RWPE2 (cell line): ENCODE measurements at places on chromosomes 1 and 21.

- DNase-seq = no peak
Measured at GRCh38 chr1:40687059-40687458, 4.4 kb upstream of the NFYC start.

- no peak for DNase-seq
Measured at GRCh38 chr1:205492774-205493173, 11.7 kb upstream of the CDK18 start.

GRCh38 chr1:85502625-85503083 is 37.7 kb upstream of the DDAH1 start:
- no peak for DNase-seq

DNA sequence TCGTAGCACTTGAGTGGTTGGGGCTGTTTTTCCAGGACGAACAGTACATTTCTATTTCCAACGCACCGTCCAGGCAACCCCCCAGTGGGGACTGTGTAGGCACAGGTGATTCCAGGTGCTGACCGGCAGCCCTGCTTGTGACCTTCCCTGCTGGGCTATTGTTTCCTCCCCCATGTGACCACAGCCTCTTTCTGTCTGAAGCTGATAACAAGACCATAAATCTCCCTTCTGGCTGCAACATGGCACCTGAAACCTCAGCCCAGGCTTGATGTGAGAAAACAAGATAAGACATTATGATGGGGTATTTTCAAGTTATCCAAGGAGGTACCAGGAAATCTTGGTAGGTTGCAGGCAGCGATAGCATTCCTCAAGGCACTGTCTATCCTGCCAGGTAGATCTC is 48.2 kb downstream of the HLX start:
- DNase-seq = no peak

DNA sequence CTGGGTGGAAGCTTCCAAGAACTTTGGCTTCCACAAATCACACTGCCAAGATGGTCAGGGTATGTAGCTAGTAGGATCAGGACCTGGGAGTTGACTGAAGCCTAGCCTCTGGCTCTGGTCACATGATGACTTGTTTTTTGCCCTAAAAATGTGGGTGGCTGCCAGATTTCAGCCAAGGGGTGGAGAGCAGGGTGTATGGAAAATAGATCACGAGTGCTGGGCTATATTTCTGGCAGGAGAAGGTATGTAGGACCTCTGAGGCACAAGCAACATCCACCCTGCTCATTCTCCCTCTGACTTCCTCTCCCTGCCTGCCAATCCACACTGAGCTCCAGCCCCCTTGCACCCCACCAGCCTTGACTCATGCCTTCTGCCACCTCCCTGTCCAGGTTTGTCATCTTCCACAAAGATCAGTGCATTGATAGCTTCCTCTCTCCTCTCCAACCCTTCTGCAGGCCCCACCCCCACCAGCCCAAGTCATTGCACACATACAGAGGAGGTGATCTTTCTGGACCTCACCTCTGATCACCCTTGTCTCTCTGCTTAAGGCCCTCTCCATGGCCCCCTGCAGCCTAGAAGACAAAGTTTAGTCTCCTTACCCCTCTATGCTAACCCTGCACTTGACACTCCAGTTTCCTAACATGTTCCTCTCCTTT is 8.3 kb upstream of the CYP4B1 start:
- no peak for DNase-seq

GRCh38 chr1:155966135-155966534 is 12.2 kb downstream of the ARHGEF2 start:
- DNase-seq = no peak

DNA sequence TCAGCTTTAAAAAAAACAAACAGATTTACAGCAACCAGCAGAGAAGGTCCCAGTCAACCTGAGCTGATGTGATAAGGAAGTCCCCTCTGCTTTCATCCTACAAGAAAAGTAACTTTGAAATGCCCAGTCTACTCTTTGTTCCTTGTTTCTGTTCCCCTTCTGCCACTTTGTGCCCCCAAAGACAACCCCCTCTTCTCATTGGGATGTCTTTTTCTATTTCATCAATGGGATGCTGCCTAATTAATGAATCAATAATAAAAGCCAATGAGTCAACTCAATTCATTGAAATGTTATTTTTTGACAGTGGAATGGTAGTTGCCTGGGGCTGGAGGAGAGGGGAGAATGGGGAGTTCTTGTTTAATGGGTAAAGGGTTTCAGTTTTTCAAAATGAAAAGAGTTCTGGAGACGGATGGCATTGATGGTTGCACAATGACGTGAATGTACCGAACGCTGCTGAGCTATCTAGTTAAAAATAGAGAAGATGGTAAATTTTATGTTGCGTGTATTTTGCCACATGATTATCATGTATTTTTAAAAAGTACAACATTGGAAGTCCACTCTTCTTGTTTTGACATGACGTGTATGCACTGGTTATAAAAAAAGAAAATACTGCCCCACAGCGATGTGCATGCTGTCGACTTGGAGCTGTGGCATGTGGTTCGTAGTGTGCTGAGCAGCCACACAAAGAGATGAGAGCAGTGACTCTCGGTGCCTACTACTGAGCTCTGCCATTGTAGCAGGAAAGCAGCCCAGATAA is 22.4 kb upstream of the PADI2 start:
- DNase-seq = no peak

DNA sequence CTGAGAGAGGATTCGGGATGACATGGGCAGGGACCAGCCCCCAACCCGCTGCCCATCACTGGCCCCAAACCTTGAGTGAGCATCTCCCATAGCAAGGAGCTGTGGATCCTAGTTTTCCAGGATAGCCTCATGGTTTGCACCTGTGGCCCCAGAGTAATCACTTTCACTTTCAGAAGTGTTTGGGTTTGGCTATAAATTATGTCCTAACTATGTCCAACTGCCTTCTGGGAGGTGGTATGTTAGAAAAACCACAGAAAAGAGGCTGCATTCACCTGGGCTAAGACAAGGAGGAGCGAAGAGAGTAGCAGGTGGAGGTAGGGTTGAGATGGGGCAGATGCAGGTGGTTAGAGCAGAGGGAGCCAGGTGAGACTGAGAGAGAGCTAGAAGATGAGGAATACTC is 19.4 kb upstream of the CLIC6 start:
- DNase-seq = no peak

- DNase-seq = no peak
Measured at GRCh38 chr1:205878026-205878425, 28.1 kb upstream of the PM20D1 start.

GRCh38 chr1:93716941-93717368 is 35.3 kb upstream of the BCAR3 start:
- DNase-seq = no peak

- no peak for DNase-seq
Measured at GRCh38 chr1:109210058-109210457, 3.7 kb upstream of the SARS1 start.

DNA sequence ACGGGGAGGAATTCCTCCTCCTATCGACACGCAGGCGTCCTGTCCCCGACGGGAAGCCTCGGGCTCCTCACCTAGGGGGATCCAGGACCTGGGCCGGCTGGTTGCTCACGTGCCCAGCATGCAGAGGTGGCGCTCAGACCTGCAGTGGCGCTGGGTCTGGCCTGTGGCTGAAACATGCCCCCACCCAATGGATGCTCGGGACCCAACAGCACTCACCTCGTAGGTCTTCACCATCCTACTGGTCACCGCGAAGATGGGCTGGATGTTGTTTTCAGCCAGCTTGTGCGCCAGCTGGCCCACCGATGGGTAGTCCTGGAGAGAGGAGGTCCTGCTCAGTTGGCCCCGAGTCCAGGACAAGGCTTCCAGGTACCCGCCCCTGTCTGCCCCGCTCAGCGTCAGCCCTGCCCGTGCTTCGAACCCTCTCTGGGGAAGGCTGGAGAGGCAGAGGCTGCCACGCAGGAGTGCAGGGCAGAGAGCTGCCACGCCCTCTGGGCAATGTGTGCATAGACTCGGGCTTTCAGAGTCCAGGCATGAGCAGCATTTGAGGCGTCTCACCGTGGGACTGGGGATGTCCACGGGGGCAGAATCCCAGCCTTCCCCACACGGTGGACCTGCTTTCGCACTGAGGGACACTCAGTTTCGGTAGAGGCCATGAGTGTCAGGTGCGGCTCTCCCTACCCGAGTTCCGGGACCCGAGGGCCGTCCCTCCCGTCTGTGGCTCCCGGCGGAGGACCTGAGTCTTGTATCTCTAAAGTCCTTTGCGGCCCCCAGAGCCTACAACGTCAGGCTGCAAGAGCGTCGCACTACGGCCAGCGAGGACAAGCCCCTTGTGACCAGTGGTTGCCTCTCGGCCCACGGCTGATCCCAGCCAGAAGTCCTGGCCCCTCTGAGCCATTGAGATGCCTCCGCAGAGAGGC is 21.6 kb downstream of the ITGB2 start:
- no peak for DNase-seq

DNA sequence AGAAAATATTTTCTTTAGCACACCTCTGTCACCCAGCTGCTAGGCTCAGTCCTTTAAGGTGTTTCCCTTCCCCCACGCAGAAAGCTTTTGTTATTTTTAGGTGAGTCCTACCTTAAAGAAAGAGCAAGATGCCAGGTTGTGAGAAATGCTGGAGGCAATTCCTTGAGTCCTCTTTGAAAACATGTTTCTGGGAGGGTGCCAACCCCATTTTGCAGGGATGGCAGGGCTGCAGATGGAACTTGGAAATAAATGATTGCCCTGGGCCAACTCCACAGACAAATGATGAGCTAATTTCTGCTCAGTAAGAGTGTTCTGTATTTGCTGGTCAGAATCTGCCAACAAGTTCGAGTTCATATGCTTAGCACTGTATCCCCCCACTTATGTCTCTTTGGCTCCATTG is 119.2 kb upstream of the RAB3GAP2 start:
- no peak for DNase-seq

DNA sequence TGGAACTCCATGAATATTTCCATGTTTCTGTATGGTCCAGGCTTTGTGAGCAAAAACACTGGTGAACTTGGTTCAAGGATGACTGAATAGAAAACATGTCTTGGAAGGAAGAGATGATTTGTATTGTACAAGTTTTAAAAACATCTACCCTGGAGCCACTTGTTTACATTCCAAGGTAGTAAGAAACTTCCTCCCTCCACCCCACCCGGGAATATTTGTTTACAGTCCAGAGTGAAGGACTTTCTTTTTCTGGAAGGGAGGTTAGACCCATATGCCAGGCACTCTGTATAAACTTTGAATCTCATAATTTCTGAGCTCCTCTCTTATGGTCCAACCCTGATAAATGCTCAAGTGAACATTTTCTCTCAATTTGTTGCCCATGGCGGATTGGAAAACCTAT is 323.3 kb upstream of the LYPLAL1 start:
- DNase-seq = no peak

DNA sequence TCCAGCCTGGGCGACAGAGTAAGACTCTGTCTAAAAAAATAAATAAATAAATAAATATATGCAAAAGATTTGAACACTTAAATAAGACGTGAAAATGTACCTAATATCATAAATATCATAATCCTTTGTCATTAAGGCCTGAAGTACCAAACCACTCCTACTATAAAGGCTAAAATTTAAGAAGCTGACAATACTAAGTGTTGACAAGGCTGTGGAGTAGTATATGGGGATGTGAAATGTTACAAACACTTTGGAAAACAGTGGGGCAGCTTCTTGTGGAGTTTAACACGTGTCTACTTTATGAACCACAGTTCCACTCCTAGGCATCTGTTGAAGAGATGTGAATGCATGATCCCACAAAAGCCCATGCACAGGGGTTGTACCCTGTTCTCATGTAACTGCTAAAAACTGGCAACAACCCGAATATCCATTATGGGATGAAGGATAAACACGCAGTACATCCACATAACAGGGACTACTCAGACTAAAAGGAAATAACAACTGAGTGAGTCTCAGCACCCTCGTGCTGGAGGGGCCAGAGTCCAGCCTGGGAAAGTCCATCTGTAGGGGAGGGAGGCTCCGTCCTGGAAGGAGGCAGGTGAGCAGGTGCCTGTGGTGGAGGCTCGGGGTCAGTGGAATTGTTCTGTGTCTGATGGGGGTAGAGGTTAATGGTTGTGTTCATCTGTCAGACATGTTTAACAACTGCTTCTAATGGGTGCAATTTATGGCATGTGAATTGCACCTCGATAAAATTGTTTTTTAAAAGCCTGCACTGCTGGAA is 6.7 kb upstream of the SLC19A1 start:
- DNase-seq = no peak

- DNase-seq = no peak
Measured at GRCh38 chr1:26459573-26460031, 12.6 kb upstream of the HMGN2 start.

- no peak for DNase-seq
Measured at GRCh38 chr1:175742790-175743459, 470 bp downstream of the TNR start.
